ENCODE measurements at places on chromosomes 5 and 9.
A peak's percentile ranks its signal among the peaks of the same experiment; 100 is the strongest.

DNA sequence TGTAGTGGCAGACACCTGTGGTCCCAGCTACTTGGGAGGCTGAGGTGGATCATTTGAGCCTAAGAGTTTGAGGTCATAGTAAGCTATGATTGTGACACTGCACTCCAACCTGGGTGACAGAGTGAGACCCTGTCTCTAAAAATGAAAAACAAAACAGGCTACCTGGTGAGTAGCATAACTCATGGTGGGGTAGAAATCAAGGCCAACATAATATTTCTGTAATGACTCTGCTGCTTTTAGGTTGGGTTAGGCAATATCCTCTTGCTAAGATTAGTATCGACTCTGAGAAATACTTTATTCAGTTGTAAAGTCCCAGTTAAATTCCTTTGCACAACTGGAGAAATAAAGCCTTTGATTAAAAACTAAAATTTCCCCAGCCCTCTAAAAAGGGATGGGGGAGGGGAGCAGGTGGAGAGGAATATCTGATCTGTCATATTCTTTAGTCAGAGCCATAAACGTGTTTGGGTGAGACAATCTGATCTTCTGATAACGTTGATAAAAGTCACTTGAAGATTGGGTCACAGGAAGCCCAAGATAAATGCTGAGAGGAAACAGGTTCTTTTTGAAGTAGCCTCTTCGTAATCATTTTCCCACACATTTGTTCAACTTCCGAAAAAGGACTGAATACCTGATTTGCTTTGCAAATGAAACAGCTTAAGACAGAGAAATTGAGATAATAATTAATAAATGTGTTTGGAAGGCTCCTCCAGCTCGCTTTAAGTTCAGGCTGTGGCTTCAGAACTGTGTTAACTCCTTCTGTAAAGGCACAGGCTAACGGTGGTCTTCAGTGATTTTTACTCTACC lies 14.9 kb downstream of the IL4 start:
- no peak for DNase-seq

GRCh38 chr5:73694089-73694488 lies 68.1 kb downstream of the ARHGEF28 start:
- no peak for DNase-seq

- DNase-seq: no peak
Measured at GRCh38 chr5:133362438-133362837, 249.9 kb downstream of the FSTL4 start.

DNA sequence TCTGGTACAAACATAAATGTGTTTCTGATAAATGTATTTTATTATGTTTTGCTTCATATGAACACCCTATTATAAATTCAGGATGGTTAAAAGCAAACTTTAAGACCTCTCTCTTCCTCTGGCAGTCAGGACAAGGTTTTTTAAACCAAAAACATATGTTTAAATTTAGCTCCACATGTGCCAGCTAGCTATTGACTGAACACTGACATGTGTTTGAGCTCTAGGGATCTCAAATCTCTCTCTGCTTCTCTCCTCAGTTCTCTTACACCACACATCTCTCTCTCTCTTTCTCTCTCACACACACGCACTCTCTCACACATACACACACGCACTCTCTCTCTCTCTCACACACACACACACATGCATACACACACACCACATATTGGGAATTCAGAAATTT lies 150.1 kb upstream of the RFX3 start:
- DNase-seq: no peak

- no peak for DNase-seq
Measured at GRCh38 chr9:135573124-135573523, 11.6 kb downstream of the PAEP start.

DNA sequence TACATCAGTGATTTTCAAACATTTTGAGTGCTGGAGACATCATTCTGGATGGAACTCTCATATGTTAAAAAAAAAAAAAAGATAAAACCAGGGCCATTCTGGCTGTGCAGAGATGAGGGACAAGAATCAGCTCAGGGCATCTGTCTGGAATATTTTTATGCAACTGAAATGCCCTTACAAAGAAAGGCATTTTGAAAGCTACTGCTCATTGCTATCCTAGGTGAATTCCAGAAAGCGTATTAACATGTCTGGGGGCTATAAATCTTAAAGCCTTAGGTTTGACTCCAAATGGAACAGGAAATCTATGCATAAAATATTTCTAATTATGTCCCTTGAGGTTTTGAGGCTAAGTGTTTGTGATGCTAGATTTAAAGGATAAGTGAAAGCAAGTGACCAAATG lies 14.9 kb upstream of the PCSK1 start:
- no peak for DNase-seq

GRCh38 chr5:170120576-170120975 lies 14.9 kb downstream of the FOXI1 start:
- no peak for DNase-seq

- no peak for DNase-seq
Measured at GRCh38 chr5:59186623-59187022, 603.7 kb downstream of the RAB3C start.

GRCh38 chr9:12859704-12860251 lies 85.0 kb downstream of the LURAP1L start:
- DNase-seq: no peak

GRCh38 chr9:18255158-18255629 lies 218.8 kb upstream of the ADAMTSL1 start:
- DNase-seq: peak; percentile 78

DNA sequence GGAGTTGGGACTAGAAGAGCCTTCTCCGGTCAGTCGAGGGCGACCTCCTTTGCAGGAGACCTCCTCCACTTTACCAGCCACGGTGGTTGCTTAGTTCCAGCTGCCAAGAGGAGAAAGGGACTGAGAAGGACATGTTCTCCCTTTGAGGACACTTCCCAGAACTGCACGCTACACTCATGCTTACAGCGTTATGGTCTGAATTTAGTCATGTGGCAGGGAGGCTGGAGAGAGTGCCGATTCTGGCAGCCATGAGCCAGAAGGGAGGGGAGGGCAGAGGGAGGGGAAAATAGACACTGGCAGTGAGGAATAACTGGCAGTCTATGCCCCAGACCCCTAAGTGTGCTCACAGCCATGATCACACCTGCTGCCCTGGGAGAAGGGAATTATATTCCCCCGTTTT lies 47.8 kb downstream of the TSPAN17 start:
- no peak for DNase-seq

- no peak for DNase-seq
Measured at GRCh38 chr9:129712634-129713401, 40.0 kb downstream of the PTGES start.

DNA sequence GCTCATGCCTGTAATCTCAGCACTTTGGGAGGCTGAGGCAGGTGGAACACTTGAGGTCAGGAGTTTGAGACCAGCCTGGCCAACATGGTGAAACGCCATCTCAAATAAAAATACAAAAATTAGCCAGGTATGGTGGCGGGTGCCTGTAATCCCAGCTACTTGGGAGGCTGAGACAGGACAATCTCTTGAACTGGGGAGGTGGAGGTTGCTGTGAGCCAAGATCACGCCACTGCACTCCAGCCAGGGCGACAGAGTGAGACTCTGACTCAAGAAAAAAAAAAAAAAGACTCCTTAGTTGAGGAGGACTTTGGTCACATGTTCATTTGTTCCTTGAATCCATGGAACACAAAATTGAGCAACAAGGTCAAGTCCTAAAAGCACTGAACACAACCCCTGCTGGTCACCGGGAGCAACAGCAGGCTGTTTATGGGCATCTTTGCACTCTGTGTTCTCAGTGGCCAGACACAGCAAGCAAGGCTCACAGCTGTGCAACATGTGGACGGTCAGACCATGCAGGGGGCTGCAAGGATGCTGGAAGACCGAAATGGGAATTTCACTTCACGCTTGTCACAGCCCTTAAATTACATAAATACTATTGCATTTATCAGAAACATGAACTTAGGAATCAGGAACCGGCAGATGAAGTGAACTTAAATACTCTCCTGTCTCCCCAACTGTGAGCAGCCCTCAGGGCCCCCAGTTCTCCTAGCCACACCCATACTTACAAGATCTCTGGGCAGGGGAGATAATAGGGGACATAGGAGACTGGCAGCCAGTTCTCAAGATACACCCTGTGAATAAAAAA lies 2.8 kb downstream of the GBGT1 start:
- DNase-seq: peak; percentile 88

DNA sequence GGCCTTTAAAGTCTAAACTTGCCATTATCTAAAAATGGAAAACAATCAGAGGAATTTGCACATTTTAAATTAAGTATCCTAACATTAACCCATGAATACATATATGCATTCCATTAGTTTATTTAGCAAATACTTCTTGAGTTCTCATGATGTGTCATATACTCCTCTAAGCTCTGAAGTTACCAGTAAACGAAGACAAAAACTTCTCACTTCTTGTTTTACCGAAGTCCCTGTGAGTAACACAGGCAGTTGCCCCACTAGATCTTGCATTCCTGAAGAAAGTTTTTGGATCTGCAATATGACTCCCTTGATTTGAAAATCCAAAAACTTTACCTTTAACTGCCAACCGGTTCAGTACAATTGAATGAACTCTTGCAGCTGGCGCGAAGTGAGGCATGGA lies 439.0 kb upstream of the MPDZ start:
- DNase-seq: no peak

DNA sequence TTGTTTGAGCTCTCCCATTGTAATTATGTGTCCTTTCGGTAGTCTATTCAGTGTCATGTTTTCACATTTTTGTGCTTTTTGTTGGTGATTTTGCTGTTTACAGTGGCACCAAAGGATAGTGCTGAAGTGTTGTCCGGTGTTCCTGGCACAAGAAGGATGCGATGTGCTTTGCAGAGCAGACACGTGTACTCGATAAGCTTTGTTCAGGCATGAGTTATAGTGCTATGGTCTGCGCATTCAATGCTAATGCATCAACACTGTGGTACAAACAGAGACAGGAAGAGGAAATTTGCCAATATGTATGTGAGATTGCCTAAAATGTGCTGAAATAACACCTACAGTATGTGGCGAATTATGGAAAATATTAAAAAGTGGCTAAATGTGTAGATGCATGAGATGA lies 913.4 kb upstream of the ACO1 start:
- DNase-seq: no peak

DNA sequence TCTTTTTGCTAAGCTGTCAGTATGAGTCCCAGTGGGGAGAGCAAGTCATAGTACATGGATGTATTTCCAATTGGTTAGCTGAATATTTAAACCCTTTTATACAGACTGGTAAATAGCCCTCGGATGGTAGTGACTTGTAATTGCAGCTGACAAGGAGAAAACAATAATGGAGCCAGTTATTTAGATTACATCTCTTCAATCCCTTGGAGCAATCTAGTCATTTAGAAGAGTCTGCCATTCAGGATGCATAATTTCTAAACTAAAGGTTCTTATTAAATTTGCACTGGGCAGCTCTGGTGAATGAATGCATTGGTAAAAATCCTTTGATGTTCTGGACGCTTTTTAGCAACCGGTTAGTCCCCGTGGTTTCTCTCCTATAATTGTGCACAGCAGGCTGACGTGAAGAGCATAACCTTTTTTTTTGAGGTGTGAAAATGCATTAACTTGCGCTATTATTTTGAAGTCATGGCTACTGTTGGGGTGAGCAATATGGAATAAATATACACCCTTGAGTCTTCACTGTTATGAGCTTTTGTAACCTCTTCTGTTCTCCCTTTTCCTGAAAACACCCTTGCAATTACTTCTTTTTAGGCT lies 158.6 kb upstream of the CD180 start:
- no peak for DNase-seq

DNA sequence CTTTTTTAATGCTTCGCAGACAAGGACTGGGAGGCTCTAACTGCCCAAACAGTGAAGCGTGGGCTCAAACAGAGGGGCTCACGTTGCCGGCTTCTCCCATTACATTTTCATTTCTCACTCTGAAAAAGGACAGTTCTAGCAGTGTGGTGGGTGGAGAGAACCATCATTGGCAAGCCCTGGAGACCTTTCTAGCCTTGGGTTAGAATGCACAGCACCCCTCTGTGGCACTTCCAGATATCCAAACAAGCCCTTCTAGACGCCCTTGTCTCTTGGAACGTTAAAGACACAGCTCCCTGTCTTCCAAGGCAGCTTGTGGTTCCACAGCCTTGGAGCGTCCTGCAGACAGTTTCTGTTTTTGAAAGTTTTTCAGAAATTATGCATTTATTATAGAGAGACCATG lies 52.1 kb downstream of the MVB12B start:
- DNase-seq: no peak

GRCh38 chr9:14080959-14081542 lies 232.9 kb downstream of the NFIB start:
- no peak for DNase-seq

GRCh38 chr5:176851871-176852658 lies 41.7 kb downstream of the UNC5A start:
- no peak for DNase-seq

GRCh38 chr5:50653946-50654345 lies 12.5 kb upstream of the PARP8 start:
- DNase-seq: no peak

DNA sequence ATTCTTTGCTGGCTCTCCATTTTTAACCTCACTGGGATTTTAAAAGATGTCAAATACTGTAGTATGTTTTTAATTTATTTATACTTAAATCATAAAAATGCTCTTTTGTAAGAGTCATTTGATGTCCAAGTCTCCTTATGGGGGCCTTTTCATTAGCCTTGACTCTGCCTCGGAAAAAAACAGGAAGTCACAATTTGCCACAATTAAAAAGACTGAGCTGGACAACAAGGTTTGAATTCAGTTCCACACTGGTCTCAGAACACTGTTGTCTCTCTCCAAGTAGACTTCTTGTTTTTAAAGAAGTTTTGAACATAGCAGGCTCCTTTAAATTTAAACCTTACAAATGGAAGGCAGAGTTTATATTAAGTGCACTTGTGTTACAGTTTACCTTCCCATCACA lies 444.2 kb downstream of the ACTL7B start:
- DNase-seq: no peak

- peak; percentile 71 for DNase-seq
Measured at GRCh38 chr5:54457094-54457862, 1.8 kb downstream of the HSPB3 start.

DNA sequence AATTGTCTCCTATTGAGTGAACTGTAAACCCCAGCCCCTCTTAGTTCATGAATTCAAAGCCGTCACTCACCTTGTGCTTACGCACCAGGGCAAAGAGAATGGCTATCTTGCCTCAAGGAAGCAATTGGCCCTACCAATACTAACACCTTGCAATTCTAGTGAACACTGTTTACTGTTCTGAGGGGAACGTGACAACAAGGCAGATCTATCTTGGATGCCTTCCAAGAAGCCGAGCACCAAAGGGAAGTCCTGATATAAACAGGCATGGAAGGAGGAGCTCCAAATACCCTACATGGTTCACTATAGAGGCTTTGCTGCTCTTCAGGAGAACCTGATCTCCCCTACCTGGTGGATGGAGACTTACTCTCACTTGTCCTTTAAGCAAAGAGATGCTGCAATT lies 1.7 kb upstream of the PLPPR1 start:
- no peak for DNase-seq

DNA sequence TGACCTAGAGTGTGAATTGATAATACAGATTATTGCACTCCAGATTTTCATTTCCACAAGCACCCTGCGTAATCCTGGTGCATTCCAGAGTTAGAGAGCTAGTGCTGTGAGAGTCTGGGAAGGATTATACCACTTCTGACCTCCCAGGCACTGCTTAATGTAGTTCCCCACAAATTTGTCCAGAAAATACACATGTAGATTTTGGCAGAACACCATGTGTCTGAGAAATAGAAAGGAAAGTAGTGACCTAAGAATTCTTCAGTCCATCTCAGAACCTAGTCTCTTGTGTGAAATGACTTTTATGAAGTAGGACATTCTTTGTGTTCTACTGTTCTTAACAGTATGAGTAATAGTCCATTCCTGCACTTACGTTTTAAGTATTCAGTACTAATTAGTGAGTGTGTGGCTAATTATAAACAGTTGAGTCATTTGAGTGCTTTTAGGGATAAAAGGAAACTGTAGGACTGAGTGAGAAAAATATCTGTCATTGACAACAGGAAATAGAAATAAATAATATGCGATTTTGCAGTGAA lies 27.8 kb upstream of the PTPDC1 start:
- DNase-seq: no peak

GRCh38 chr5:37575541-37576489 lies 196.7 kb downstream of the WDR70 start:
- no peak for DNase-seq

All from adrenal gland (tissue), 19 donors.